Activated CD4-positive, alpha-beta T cell treated with anti-CD3 and anti-CD28 coated beads, Interleukin-2, amount 50 U/mL, for 4 hours (primary cell): ENCODE measurements at places on chromosomes 6 and 20.

GRCh38 chr6:155201461-155202226 is 62.2 kb upstream of the CLDN20 start:
- no peak for DNase-seq

DNA sequence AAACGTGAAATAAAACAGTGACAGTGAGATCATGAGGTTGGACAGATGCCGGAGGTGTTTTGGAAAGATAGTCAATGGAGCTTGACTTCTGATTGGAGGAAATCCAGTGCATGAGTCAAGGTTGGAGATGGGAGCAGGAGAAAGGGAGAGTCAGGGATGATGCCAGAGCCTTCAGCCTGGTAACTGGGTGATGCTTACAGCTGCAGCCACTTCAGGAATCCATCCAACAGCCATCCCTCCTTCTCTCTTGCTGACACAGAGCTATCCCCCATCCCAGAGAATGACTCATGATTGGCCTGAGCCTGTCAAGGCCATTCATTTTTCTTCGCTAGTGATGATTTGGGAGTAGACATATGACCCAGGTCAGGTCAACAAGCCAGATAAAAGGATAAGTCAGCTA is 112.8 kb downstream of the SAMD5 start:
- no peak for DNase-seq

GRCh38 chr6:83511901-83512681 is at the start of gene PRSS35:
Gene PRSS35, plus strand, starts transcription at chr6:83512534. Its CDS starts 10,908 bp downstream, at chr6:83523442.
- DNase-seq: no peak

GRCh38 chr6:148151896-148152643 is 190.6 kb upstream of the SASH1 start:
- no peak for DNase-seq

DNA sequence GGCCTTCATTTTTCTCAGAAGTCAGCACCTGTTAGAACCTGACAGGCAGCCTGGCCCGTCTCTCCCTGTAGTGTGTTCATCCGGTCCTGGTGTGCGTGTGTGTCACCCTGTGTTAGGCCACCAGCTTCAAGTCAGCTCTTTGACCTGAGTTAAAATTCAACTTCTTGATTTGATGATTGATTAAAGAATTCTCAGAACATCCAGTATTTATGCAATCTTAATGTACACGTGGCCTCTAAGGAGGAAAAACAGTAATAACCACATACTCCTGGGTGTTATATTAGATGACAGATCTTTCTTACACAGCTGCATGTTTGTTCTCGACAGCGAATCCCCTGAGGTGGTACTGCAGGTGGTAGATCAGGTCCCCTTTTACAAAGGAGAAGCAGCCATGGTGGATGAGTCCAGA is 19.1 kb upstream of the TMEM217 start:
- DNase-seq: no peak

DNA sequence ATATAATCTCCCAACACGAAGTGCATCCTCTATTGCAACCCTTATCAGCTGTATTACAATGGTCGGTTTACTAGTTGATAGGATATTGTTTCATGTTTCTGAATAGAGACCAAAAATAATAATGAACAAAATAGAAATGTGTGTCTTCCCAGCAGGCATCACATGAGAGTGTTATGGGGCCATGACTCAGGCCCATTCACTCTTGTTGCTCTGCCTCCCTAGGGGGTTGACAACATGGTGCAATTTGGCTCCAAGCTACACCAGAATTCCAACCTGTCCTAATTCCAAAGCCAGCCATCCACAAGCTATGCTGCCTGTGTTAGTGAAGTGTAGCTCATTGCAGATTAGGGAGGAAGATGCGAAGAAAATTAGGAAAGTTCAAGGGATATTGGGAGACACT is 13.1 kb upstream of the SAYSD1 start:
- no peak for DNase-seq

DNA sequence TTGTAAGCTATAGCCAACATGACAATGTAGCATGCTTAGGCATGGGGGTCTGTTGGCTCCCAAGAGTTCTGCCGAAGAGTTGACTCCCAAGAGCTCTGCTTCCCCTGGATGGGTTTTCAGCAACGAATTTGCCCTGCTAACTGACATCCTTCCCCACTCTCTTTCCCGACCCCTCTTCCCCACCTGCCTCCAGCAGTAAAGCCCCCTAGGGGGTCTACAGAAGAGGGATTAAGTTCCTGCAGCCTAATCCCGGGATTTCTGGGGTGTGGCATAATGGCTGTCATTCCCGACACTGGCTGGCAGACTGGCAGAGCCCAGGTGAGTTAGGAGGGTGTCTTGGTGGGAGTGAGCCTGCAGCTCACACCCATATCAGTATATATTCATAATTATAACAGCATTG is 121.0 kb upstream of the ZNF184 start:
- no peak for DNase-seq

DNA sequence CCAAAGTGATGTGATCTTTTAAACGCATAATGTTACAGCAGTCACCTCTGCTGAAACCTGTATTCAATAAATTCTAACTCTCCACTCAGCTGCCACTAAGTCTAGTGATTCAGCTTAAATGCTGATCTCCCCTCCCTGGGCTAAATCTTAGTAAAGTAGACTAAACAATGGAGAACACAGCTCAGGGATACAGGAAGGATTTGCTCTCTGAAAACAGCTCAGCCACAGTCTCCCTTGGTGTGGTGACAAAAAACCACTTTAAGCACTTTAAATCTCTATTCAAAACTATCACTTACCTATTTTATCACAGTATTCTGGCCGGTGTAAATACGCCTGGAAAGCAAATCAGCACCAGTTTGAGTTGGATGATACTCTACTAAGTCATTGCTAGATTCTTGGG is 130.6 kb downstream of the RFX6 start:
- no peak for DNase-seq

- no peak for DNase-seq
Measured at GRCh38 chr6:91392951-91393350, 806.1 kb upstream of the MAP3K7 start.

- no peak for DNase-seq
Measured at GRCh38 chr6:118391086-118391485, 157.0 kb upstream of the PLN start.

- no peak for DNase-seq
Measured at GRCh38 chr20:16607364-16608276, 34.4 kb upstream of the KIF16B start.

DNA sequence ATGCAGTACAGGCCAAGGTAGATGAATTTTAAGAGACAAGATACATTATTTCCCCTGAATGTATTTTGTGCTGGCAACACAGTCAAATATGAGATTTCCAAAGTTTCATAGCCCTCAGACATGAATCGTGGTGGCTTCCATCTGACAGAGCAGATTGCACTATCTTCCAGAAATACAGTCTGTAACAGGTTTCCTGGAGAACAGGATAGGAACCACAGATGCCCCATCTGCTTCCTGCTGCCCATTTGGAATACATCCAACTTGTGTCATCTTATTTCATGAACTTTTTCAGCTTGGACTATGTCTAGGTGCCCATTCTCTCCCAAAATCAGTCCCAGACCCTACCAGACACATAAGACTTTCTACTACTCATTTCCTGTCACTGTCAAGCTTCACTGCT is 426.0 kb downstream of the KIF16B start:
- DNase-seq: no peak

GRCh38 chr20:34976286-34976685 is 20.6 kb downstream of the MYH7B start:
- no peak for DNase-seq

GRCh38 chr6:43856005-43856765 is 86.2 kb downstream of the VEGFA start:
- no peak for DNase-seq

DNA sequence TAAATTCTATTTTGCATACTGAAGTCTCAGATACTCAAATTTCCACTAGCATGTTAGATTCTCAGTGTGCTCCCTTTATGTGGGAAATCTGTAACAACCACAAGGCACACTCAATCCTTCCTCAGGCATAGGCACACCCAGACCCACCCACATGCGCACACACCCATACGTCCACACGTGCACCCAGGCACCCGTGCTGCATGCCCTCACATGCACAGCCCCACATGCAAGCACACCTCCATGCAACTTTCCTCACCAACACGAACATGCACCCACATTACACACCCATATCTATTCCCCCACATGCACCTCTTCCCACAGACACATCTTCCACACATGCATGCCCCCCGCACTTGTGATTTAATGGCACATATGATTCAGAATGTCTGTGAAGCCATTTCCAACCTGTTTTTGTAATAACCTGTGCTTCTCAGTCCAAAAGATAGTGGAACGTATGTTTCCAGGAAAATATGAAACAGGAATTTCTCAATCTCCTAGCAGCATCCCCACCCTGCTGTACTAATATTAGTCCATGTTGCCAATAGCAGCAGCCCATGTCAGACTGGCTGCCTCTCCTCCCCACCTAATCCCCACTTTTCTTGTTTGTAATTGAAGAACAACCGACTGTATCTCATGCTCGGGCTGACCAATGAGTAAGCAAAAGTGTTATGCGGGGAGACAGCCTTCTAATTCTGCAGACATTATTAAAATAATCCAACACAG is 11.3 kb upstream of the CYP24A1 start:
- DNase-seq: no peak

GRCh38 chr6:137426007-137426689 is 68.0 kb downstream of the OLIG3 start:
- DNase-seq: no peak

- DNase-seq: no peak
Measured at GRCh38 chr20:63163596-63164483, 52.1 kb downstream of the YTHDF1 start.

- no peak for DNase-seq
Measured at GRCh38 chr6:38213251-38213658, 393.7 kb downstream of the ZFAND3 start.

GRCh38 chr6:128277379-128277778 is 243.0 kb downstream of the PTPRK start:
- no peak for DNase-seq

DNA sequence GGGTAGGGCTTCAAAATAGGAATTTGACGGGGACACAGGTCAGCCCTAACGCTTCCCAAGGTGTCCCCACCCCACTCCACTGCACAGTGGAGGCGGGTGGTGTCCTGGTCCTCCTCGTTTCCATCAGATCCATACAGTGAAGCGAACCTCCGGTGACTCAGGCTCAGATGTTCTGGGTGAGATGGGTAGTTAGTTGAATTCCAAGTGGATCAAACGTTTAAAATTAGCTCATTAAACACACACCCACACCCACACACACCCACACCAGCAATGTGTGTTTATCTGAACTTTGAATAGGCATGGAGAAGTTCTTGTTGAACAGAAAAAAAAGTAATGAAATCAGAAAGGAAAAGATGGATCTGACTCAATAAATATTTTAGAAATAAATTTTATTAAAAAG is 58.9 kb downstream of the CDH4 start:
- DNase-seq: no peak

DNA sequence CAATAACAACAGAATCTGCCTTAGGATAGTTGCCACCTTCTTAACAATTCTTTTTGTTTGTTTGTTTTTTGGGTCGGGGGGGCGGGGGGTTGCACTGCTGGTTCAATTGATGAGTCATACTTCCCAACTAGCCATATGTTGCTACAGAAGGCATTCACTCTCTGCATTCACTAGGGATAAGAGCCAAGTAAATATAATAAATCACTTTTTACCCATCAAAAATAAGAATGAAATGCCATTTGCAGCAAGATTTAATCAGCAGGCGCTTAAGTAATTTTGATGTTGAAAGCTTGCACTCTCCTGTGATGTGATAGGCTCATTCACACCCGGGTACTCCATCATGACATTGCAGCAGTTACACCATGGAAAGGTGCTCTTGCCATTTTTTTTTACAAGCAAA is 209.8 kb downstream of the HIVEP2 start:
- no peak for DNase-seq

GRCh38 chr6:44256775-44257024 is 628 bp downstream of the SLC35B2 start:
- no peak for DNase-seq

- no peak for DNase-seq
Measured at GRCh38 chr6:75842191-75842590, 93.2 kb downstream of the MYO6 start.

DNA sequence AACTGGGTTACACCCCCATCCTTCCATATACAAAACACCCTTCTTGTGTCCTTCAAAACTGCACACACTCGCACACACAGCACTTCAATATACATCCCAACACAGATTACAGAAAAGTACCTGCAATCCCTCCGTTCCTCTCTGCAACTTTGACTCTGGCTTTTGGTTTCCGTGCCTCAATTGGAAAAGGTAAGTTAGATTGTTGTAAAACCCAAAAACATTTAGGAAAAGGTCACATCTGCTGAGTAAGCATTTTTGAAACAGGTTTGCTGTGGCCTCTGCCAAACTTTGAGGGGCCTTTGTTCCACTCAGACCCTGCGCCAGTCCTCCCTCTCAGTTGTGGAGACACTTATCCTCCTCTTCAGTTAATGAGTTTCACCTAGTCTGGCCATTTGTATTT is 4.2 kb downstream of the NKX2-4 start:
- no peak for DNase-seq

DNA sequence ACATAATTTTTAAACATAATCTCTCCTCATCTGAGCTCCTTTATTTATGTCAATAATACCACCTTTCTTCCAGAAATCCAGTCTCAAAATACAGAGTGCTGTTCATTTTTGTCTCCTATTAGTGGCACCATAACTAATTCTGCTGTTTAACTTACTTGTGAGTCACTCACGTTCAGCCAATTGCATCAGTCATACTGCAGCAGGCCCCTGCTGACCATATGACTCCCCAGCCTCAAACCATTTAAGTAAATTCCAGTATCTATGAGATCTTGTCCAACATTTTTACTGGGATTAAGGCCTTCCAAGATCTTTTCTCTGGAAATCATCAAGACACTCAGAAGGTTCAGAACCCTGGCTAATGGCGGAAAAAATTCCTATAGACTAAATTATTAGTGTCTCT is 982.2 kb upstream of the MAP3K7 start:
- DNase-seq: no peak

DNA sequence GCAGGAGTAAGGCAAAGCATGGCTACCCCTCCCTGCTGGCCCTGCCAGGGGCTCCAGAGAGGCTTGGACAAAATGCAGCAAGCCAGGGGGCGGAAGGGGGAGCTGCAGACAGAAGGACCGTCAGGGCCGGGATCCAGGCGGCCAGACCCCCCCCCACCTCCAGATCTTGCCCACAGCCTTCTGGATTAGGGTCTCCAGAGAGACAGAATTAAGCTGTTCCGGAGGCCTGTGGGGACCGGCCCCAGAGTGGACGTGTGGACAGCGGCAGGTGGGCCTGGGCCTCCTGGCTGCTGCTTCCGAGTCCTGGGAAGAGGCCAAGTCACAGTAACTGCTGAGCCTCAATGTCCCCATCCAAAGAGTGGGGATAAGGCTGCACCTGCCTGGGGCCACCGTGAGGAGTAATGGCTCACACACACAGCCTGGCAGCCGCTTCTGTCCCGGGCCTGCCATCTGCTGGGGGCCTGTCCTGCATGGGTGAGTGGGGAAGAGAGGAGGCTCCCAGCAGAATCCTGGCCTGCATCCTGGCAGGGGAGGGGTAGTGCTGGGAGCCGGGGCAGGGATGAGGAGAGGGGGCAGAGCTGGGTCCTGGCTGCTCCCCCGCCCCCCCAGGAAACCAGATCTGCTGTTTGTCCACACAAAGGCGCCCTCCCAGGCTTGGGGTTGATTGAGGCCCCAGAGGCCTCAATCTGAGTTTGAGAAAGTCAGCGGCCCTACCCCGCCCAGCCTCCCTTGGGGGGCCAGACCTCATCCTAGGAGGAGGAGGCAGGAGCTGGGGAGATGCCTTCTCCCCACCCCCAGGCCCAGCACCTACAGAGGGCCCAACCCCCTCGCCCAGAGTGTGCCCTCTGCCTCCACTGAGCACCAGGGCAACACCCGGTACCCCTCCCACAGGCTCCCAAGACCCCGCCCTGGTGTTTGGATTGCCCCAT is 3.9 kb downstream of the LAMA5 start:
- DNase-seq: no peak
